ENCODE measurements at places on chromosomes 7 and 10.

DNA sequence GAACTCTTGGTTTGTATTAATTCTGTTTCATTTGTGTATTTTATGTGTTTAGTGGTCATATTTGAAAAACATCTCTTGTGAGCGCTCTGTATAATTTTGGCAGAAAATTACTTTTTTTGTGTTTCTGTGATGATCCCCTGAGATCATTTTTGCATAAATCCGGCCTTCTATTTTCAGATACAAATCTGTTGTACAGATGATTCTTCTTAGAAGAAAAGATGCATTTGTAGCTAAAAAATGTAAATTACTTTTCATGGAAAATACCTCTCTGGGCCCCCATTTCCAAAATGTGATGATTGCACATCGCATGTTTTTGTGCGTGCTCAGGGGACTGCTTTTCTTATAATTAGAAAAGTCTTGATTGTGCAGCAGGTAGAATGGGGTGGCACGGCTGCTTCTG is 395.4 kb downstream of the LRMDA start:
- no peak for DNase-seq

DNA sequence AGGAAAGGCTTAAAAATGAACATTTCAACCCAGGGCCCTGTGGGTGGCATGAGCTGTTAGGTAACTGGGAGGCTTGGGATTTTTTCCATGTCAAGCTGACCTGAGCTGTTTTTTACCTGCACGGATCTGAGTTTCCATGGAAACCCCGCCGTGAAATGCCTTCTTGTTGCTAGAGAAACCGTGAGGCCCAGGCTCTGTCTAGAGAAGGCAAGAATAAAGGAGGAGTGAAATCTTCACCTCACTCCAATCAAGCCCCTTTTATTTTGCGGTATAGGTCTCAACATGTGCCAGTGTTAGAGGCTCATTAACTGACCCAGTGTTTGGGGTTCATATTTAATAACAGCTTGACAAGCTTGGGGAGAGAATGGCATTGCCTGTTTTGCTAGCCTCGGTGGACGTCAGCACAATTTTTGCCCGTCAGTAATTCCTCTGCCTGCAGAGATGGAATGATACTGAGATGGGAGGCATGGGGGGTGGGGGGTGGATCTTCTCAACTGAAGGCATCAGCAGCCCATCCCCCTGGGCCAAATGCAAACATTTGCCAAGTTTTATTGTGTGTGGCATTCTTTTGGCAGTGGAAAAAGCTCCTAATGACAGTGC is 48.9 kb upstream of the PDCD4 start:
- DNase-seq: no peak

DNA sequence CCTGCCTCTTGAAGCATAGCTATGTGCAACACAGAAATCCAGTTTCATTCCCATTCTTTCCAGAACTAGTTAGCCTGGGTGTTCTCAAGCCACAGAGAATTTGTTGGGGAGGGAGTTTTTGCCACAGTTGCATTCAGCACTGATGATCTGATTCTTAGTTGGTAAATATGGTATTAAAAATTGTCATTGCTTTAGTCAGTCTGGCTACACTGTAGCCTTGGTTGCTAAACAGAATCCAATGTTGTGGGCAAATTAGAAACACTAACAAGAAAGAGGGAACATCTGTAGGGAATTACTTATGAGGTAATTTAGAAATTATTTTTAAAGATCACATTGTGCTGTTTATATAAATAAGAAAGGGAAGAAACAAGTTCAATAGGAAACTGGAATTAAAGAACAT is 57.0 kb upstream of the CC2D2B start:
- DNase-seq: no peak

GRCh38 chr10:77770081-77770867 is 132.7 kb upstream of the KCNMA1 start:
- no peak for DNase-seq

DNA sequence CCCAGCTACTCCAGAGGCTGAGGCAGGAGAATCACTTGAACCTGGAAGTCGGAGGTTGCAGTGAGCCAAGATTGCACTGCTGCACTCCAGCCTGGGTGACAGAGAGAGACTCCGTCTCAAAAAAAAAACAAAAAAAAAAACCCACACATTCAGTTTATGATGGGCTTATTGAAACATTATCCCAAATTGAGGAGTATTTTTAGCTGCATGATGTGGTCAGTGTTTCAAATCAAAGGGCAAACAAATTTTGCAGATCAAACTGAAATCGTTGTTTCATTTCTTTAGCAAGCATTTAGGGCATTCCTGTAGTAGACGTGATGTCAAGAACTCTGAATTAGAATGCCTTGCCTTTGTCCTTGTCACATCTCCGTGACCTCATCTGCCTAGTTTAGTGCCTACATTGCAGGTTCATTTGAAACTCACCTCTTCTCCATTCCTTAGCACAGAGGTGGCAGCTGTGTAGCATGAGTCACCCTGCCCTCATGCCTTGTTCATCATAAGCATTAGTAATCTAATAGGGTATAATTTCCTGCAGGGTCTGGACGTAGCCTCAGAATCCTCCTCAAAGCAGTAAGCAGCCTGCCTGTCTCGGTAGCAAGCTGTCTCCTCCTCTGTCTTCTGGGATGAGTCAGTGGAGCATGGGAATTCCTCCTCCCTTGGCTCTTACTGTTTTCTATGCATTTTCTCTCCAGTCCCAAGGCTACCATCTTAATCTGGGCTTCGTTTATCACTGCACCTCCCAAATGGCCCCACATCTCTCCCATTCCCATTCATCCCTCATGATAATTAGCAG is 73.8 kb downstream of the CUL1 start:
- DNase-seq: no peak

DNA sequence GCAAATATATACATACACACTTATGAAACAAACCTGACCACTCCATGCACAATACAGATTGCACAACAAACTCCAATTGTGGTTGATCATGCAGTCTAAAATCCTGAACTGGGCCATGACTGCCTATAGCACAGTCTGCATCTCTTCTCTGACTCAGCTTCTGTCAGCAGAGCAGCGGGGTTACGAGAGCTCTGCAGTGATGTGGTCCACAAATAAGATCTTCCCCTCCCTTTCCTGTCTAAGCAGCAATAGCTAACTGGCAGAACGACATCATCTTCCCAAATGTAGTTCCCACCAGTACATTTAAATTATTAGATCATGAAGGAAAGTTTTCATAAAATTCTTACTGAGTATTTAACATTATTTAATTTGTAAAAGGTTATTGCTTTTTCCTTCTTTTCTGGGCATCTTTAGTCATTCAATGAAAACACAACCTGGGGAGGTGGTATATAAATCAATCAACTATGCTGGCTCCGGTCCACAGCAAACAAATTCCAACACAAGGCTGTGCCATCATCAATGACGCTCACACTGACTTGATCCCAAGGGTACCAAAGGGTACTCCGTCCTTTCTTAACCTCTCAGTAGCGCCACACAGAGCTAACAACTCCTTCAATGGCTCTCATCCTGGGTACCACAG is 17.1 kb downstream of the ARHGAP21 start:
- no peak for DNase-seq

DNA sequence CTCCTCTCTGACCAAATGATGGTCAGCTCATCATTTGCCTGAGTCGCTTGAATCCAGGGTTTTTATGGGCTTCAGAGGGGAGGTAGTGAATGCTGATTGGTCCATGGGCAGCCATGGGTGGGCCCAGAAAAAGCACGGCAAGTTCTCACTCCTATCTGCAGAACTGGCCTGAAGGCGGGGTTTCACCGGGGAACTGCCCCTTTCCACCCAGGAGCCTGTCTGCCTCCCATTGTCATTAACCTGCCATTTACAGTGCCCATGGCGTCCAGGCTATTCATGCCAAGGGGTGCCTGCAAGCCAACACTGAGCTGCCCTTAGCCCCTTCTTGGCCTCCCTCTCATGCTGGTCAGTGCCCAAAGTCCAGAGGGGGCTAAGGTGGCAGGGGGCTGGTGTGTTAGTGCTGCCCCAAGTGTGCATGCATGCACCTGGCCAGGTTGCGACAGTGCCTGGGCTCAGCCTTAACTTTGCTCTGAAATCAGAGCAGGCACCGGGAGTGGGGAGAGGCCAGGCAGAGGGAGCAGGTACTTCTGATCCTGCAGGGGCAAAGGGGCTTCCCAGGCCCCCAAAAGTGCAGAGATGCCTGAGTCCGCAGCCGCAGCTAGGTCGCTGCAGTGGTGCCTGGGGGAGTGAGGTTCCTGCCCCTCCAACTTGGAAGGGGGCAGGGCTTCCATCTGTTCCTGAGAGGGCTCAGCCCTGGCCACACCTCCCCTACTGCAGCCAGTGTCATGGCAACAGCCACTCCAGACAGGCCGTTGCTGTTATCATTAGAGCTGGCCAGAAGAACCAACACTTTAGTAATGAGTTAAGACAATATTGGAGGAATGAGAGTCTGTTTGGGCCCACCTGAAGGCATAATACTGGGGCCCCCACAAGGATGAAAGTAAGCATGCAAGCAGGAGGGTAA is 561.6 kb downstream of the GRM8 start:
- DNase-seq: no peak

GRCh38 chr7:150442811-150443210 is 7.6 kb upstream of the GIMAP8 start:
- DNase-seq: no peak

DNA sequence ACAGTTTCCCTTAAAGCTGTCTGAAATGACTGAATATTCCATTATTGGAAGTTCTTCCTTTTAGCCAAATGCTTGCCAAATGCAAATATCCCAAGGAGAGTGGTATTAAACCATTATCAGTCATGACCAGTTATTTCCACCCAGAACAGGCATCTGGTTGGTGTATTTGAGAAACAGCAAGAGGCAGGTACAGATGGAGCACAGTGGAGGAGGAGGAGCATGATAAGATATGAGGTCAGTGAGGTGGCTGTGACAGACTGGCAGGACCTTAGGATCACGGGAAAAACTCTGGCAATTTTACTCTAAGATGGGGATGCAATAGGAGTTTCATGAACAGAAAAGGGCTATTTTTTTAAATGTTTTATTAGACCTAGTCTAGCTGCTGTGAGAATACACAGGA is 6.4 kb downstream of the HEPACAM2 start:
- DNase-seq: no peak

GRCh38 chr7:85897967-85898366 is 711.1 kb upstream of the SEMA3D start:
- no peak for DNase-seq
